ENCODE measurements at places on chromosomes 2 and 18. TPM values are rescaled to one million over a fixed set of nuclear protein-coding genes. Genes with fewer than 3 reads are reported as not detected.

The MALL gene
- 72.2 TPM for total RNA-seq

The SLC4A1AP gene
- total RNA-seq: 30.3 TPM

The ANKZF1 gene
- total RNA-seq: 18.5 TPM

The EFR3B gene
- 0.28 TPM for total RNA-seq

The ASXL3 gene
- total RNA-seq: 0.07 TPM

The C2orf78 gene
- total RNA-seq: not detected

The ITGAV gene
- total RNA-seq: 448 TPM

The ALK gene
- total RNA-seq: not detected
